RPMI7951 (cell line): ENCODE measurements at places on chromosomes 1 and 21.
A peak's percentile ranks its signal among the peaks of the same experiment; 100 is the strongest.

- no peak for DNase-seq
Measured at GRCh38 chr1:74526708-74527107, 14.3 kb upstream of the LRRC53 start.

DNA sequence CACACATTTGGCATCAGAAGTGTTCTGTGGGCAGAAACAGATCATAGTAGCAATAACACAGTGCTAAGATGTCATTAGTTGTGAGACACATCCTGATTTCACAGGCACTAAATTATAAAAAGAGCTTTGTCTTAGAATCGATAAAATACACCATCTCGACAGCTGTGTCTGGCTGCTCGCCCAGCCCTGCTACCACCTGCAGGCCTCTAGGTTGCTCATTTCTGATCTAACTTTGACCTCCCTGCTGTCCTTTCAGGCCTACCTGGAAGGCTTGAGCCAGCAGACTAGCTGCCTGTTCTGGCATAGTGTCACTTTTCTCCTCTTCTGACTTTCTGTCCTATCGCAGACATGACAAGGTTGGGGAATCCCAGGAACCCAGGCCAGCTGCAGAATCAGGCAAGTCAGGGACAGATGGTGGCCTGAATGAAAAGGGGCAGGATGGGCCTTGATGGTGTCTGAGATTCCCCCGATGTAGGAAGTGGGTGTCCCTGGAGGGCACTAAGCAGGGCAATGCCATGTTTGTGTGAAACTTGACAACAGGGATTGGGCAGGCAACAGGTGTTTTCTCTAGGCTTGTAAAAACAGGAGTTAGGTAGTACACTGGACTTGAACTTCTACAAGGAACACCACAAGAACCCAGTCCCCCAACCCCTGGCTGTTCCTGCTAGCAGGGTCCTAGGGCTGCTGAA lies 66.6 kb upstream of the RHOU start:
- DNase-seq: no peak

- DNase-seq: peak; percentile 77
Measured at GRCh38 chr1:156896490-156897033, 3.0 kb downstream of the PEAR1 start.

DNA sequence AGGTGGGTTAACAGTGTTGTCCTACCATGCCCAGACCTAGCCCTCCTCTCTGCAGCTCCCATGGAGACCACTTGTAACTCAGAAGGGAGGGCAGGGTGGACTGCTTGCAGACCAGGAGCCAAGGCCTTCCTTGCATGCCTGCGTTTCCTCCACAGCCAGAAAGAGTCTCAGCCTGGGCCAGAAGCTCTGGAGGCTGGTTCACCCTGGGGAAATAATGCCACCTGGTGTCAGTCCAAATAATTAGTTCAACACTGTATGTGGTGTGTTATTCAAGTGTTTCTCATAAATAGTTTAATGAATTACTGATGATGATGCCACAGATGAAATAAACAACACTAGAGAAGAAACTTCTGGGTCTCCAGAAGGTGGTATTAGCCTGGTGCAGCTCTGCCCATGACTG lies 16.9 kb upstream of the VANGL1 start:
- DNase-seq: no peak

- no peak for DNase-seq
Measured at GRCh38 chr1:205542367-205542766, 37.9 kb downstream of the CDK18 start.
